ENCODE measurements at places on chromosomes 3 and 15.

- DNase-seq, result no peak
Measured at GRCh38 chr15:58361273-58361759, 70.5 kb upstream of the LIPC start.

GRCh38 chr15:57114070-57114469, 195.6 kb downstream of the TCF12 start:
- DNase-seq, result no peak

DNA sequence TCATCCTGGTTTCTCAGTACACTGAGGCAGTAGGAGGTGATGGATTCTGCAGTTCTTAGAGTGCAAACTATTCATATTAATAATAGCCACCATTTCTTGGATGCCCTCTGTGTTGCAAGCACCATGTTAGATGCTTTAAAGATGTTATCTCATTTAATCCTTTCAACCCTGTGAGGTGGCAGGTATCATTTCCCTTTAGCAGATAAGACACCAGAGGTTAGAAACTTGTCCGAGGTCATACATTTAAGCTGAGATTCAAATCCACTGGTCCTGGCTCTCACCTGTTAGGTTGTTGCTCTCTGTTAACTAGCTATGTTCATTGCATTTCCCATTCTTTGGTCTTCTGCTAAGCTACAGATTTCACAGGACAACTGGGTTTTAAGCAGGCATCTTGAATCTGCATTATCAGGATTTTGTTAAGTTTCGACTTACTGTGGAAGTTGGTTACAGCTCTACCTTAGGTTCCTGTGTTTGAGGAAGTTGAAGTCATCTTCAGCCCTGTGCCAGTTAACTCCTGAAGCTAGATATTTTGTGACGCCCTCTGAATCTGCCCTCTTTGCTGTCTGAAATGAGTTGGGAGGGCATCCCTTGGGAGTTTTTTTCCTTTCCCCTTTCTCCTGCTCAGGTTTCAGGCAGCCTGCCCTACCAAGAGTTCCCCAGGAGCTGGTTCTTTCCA, 6.4 kb downstream of the PDE8A start:
- DNase-seq, result no peak

- no peak for DNase-seq
Measured at GRCh38 chr15:101613130-101614000, 38.8 kb downstream of the TM2D3 start.

DNA sequence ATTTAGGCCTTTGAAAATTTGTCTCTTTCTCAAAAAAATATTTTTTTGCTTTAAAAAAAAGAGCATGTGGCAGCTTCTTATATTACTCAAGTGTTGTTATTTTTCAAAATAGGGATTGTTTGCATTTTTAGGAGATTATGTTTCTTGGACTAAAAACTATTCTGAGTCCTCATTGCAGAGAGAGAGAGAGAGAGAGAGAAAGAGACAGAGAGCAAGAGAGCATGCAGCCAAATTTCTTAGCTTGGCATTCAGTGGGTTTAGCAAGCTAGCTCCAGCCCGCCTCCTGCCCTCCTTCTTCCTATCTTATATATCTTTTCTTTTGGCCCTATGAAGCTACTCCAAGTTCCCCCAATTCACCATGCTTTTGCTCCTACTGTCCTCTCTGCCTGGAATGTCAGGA, 55.7 kb downstream of the CEMIP start:
- no peak for DNase-seq

- DNase-seq, result no peak
Measured at GRCh38 chr3:9019259-9019961, 56.1 kb upstream of the RAD18 start.

DNA sequence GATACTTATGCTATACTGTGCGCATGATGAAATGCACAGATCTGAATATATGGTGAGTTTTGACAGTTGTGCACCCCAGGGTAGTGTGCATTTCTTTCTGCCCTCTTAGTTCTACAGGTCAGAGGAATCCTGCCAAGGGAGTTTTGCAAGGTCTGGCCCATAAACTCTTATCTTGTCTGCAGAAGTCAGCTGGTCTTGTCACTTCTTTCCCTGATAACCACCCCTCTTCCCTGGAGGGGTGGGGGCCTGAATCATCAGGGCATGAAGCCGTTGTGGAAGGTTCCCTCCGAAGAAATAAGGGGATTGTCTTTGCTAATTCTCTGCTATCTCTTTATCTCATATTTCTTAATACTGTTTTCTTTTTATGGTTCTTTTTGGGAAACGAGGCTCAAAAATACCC, 30.4 kb downstream of the TRIM71 start:
- DNase-seq, result no peak

DNA sequence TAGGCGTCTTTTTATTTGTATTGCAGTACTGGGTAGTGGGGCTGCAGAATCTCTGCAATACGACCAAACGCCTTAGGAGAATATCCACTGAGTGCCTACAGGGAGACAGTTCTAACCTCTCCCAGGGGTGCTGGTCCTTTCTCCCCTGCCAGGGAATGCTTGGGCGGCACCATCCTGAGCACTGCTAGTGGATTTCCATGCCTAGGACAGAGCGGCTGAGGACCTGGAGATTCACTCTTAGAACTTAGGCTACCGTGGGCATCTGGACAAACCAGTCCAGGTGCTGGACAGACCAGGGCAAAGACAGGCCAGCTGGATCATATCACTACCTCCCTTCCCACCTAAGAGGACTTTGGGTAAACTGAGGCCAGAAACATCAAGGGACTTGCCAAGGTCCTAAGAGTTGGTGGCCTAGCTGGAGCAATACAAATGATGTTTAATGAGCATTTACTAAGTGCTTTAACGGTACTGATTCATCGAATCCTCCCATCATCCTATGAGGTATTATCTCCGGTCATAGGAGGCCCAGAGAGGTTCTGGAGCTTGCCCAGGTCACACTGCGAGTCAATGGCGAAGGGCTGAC, 902 bp downstream of the TMEM44 start:
- DNase-seq, result no peak

- no peak for DNase-seq
Measured at GRCh38 chr3:107208100-107208499, 169.1 kb upstream of the CCDC54 start.

DNA sequence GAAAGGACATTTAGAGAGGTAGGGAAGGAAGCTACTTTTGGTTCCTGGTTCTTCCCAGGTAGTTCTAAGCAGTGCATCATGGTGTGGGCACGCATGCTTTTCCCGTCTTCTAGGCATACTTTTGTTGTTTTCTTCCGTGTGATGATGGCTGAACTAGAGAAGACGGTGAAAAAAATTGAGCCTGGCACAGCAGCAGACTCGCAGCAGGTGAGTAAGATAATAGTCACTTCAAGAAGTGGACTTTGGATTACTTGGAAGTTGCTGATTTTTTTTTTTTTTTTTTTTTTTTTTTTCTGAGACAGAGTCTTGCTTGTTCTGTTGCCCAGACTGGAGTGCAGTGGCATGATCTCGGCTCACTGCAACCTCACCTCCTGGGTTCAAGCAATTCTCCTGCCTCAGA, 17.9 kb downstream of the FANCD2OS start:
- no peak for DNase-seq

- DNase-seq, result no peak
Measured at GRCh38 chr15:58736018-58736643, 13.4 kb downstream of the ADAM10 start.

DNA sequence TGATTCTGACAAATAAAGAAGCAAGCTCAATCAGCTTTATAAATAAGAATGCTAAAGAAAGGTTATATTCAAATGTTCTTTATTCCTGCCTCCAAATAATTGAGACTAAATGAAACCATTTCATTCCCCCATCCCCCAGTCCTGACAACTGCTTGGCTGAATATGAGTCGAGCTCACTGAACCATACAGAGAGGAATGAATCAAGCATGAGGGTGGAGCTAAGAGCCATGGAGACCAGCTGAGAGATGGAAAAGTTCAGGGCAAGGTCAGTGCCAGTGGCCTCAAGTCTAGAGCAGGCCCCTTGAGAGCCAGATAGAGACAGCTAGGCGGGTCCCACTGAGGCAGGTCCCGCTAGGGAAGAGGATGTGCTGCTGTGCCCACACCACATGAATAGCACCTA, 188.7 kb upstream of the EIF1B start:
- no peak for DNase-seq

DNA sequence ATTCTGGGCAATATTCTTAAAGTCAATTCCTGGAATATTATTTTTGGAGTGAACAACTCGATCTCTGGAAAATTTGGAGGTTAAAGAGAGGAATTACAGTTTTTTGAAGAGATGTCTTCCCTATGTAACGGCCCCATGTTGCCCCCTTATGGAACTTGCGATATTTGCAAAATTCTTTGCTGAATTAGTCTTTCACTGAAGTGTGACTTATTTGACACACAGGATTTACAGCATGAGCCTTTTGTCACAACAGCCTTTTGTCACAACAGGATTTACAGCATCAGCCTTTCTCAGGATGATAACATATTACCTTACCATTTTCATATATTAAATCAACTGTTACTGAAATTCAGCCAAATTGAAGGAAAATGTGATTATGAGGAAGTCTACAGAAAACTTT, 37.8 kb upstream of the SPTSSB start:
- no peak for DNase-seq

GRCh38 chr3:136490646-136491405, 240.7 kb downstream of the PCCB start:
- no peak for DNase-seq

- no peak for DNase-seq
Measured at GRCh38 chr3:36656873-36657272, 107.5 kb downstream of the DCLK3 start.

DNA sequence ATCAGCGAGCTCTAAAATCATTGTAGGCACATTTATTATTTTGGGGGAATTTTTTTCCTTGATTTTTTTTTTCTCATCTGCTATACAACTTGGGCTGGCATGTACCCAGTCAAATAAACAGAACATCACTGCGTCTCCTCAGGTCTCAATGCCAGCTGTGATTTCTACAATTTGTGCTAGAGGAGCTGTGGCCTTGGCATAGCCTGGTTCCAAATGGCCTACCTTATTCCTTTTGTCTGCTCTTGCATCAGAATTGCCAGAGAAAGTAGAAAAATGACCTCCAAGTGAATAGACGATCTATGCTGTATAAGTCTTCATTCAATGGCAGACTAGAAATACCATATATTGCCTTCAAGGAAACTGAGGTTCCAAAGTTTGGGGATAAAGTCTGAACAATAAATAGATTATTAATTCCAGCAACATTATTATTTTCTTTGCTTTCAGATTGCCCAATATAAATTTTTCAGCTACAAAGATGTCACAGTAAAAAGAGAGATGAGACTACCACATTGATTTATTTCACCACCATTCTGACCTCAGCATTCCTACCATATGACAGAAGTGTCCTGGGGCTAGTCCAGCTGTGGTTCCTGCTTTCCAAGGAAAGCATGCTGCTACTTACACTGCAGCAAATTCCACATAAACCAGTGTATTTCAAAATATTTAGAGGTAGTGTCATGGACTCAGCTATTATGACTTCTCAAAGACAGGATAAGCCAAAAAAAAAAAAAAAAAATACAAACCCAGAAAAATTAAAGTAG, 493.9 kb upstream of the ZNF385D start:
- no peak for DNase-seq

- DNase-seq, result no peak
Measured at GRCh38 chr3:108602249-108602934, 12.9 kb downstream of the DZIP3 start.

DNA sequence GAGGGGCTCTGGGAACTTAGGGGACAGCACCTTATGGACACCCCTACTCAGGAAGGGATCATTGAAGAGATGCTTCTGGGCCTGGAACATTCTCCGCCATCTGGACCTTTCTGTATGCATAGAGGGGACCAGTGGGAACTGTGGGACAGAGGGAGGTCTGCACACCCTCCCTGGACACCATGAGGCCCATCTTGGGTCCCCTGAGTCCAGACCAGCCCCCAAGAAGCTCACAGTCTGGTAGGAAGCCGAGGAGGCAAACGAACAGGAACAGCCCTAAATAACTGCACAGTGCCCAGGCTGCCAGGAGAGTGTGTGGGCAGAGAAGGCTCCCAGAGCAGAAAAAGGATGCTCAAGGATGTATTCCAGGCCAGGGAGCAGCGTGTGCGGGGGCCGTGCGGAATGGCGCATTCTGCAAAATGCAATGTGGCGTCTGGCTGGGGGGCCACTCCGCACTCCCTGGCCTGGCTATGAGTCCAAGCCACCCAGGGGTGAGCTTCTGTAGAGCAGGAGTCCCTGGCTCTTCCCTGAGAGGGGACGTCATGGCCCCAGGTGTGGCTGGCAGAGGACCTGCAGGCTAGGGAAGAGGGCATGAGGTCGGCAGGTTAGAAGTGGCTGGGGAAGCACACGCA, 24.5 kb upstream of the KLF13 start:
- DNase-seq, result no peak

- no peak for DNase-seq
Measured at GRCh38 chr3:150680562-150680961, 23.2 kb downstream of the ERICH6 start.

DNA sequence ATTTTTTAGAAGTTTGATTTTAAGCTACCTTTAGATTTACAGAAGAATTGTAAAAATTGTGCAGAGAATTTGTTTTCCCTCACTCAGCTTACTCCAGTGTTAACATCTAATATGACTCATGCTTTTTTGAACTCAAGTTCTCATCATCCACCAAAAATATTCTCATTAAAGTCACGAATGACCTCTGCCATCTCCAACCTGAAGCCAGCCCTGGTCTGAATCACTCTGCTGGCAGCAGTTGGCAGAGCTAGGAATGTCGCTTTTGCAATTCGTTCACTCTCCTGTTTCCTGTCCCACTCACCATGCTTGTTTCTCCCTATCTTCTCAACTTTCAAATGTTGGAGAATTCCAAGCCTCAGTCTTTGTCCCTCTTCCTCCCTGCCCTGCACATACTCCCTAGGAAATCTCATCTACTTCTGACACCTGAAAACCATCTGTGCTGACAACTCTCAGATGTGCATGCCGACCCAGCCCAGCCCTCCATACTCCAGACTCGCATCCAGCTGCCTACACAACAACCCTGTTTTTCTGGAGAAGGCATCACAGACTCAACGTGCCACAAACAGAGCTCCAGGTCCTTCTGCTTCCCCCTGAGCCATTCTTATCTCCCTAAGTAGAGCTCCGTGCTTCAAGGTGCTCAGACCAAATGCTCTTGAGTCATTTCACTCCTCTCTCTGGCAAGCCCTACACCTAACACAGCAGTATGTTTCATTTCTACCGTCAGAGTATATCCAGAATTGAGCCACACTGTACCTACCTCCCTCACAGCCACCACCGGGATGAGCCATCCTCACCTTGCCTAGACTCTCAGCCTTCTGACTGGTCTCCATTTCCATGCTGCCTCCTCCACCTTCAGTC, 24.9 kb downstream of the PRR23E start:
- no peak for DNase-seq

DNA sequence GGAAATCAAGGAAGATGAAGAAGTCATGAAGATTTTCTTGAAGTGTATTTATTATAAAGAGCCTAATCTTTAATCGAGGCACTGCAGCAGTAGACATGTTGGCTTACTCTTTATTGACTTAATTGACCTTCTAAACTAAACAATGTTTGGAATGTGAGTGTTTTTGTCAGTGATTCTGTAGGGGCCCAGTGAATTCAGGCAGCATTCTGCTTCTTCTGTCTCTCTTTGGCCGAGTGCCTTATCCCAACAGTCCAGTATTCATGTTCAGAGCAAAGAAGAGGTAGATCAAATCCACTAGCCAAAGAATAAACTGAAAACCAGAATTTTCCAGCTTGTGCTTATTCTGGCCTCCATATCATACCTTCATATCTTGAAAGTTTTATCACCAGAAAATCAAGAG, 55.7 kb downstream of the RLBP1 start:
- DNase-seq, result no peak

GRCh38 chr3:4730719-4731118, 237.6 kb downstream of the ITPR1 start:
- no peak for DNase-seq

GRCh38 chr3:152355744-152356665, 87.3 kb downstream of the MBNL1 start:
- no peak for DNase-seq

GRCh38 chr3:12869035-12869621, 27.8 kb upstream of the RPL32 start:
- DNase-seq, result peak; percentile 35
